ENCODE measurements at places on chromosomes 4 and X. TPM values are rescaled to one million over a fixed set of nuclear protein-coding genes. Genes with fewer than 3 reads are reported as not detected.

DNA sequence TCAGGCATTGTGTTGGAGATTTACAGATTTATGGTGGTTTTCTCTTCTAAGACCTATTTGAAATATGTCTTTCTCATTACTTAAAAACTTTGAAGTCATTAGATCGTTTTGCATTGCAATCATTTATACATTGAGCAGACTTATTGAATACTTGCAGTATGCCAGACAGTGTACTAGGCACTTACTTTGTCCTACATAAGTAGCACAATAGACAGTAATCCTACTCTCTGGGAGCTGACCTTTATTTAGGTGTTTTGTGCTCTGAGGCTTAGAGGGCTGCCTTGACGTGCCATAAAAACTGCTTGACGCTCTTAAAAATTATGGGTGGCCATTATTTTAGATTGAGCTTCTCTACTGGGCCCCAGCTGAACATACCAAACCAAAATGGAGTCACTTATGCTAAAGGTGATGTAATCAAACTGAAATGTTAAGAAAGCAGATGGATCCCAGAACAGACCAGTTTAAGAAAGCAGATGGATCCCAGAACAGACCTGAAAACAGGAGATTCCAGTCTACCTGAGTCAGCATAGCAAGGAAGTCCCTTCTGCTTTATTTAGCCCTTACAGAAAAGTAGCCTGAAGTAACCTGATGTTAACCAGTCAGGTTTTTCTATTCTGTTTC is 42.4 kb downstream of the PTTG2 start:
- no peak for DNase-seq
- H3K27ac ChIP-seq: no peak overlapping the region
- H3K4me3 ChIP-seq: no peak overlapping the region
- no peaks in the 10 kb centered on the region for H3K4me1 ChIP-seq

GRCh38 chr4:121642876-121643585 is 53.7 kb downstream of the ANXA5 start:
- H3K36me3 ChIP-seq: no peaks in the 10 kb centered on the region
- H3K4me3 ChIP-seq: no peak overlapping the region
- H3K4me1 ChIP-seq: no peaks in the 10 kb centered on the region
- DNase-seq: no peak
- no peak overlapping the region for H3K27ac ChIP-seq

DNA sequence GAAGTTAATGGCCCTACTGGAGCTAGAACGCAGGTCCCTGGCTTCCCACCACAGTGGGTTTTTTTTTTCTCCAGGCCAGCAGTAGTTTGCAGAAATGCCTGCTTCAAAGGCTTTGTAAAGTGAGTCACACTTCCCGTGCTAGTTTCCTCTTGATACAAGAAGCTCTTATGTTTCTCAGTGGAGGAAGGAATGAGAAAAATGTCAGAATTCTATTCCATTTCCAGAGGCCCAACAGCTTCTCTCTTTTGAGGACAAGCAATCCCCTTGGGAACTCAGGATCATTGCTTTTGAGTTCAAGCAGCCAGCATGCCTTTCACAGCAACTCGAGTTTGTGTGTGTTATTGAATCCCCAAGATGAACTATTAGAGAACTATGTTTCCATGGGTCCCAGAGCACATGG is 134.3 kb downstream of the GUCY2F start:
- H3K27ac ChIP-seq: no peak overlapping the region
- H3K27me3 ChIP-seq: no peaks in the 10 kb centered on the region
- H3K36me3 ChIP-seq: no peaks in the 10 kb centered on the region
- no peak for DNase-seq

DNA sequence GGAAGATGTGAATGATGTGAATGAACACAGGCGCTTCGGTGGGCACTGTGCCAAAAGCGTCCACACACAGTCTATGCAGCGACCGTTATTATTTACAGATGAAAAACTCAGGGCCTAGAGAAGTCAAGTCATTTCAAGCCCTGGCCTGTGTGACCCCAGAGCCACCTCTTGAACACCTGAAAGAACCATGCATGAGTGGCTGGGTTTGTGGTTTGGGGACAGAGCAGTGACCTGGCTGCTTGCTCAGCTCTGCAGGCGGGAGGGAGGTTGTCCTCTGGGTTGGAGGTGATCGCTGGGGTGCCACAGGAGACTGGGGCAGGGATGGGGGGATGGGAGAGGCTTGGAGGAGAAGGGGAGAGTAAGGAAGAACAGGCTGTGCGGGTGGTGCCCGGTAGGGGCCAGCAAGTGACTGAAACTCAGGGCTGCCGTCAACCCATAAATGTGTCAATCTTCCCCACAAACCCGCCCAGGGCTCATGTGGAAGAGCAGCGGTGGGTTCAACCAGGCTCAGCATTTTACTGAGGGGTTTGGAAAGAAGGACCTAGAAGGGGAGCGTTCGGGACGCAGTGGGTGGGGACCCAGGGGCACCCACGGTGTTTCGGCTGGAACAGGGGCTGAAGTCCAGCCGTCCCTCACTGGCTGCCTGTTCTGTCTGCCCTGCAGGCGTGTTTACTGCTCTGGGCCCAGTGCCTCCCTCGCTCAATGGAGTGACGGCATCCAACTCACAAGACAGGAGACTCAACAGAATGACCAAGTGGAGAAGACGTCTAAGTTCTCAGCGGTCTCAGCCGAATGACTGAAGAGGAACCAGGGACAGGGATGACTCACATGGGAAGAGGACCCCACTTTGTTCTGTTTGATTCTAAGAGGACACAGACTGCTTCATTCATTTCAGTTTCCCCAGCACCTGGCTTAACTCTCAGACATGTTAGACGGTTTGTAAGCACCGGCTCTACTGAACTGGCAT is 167.8 kb downstream of the AFAP1 start:
- H3K27ac ChIP-seq: no peak overlapping the region
- H3K4me3 ChIP-seq: no peak overlapping the region
- no peaks in the 10 kb centered on the region for H3K4me1 ChIP-seq

GRCh38 chr4:121712001-121712651 is 15.3 kb upstream of the ANXA5 start:
- peaks cover 5% of the 10 kb centered on the region for H3K4me1 ChIP-seq
- no peaks in the 10 kb centered on the region for H3K27me3 ChIP-seq
- DNase-seq: no peak
- peak overlapping the region; percentile 5 for H3K4me3 ChIP-seq

GRCh38 chrX:109049903-109050302 is 313.5 kb upstream of the IRS4 start:
- H3K4me3 ChIP-seq: no peak overlapping the region
- H3K27me3 ChIP-seq: no peaks in the 10 kb centered on the region
- no peaks in the 10 kb centered on the region for H3K4me1 ChIP-seq
- no peak overlapping the region for H3K27ac ChIP-seq
- H3K36me3 ChIP-seq: no peaks in the 10 kb centered on the region

DNA sequence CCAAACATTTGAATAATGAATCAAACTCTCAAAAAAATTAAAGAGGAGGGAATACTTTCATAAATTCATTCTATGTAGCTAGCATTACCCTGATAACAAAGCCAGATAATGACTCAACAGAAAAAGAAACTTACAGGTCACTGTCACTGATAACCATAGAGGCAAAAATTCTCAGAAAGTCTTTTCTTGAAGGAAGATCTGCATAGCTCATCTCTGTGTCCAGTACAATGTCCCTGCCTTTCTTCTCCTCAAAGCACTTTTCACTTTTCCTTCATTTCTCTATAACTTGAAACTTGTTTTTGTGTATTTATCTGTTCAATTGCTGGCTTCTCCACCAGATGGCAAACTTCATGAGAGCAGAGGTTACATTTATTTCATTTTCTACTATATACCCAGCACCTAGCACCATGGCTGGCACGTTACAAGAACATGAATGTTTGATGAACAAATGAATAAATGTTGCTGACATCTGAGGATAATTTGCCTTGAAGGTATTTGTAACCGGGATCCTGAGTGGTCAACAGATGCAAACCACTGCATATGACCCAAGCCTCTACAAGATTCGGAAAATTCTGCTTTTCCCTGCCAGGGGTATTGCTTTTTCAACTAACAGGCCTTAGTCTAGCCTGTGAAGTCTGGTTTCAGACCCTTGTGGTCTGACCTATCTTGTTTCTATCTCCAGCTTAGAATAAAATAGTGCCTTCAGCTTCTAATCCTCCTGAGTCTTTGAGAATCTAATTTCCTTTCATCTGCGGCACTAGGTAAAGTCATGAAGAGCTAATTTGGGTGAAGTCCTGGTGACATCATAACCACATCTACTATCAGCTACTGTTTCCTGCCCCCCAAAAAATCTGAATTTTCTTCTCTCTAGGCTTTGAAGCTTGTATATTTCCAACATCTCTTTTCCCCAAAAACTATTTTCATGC is 52.5 kb upstream of the ANTXR2 start:
- no peaks in the 10 kb centered on the region for H3K27me3 ChIP-seq
- H3K36me3 ChIP-seq: no peaks in the 10 kb centered on the region
- no peak overlapping the region for H3K27ac ChIP-seq
- no peaks in the 10 kb centered on the region for H3K4me1 ChIP-seq
- no peak for DNase-seq

DNA sequence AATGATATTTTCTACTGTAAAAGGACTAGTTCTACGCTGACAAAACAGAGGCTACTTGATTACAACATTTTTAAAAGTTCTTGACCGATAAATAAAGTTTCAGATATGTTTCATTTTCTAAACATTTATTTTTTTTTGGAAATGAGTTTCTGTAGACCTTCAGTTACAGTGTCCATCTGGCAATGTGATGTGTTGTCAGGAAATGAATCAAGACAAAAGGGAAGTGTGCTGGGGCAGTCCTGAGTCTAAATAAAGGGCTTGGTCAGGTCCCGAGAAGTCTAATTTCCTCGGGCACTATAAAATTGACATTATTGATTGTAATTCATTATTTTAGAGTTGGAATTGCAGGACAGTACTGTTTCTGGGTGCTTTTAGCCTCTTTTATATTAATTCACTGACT is 57.0 kb upstream of the FTHL17 start:
- no peaks in the 10 kb centered on the region for H3K4me1 ChIP-seq
- DNase-seq: no peak
- no peaks in the 10 kb centered on the region for H3K27me3 ChIP-seq
- H3K4me3 ChIP-seq: no peak overlapping the region

GRCh38 chr4:121741751-121742150 is 23.2 kb downstream of the SMIM43 start:
- H3K27me3 ChIP-seq: no peaks in the 10 kb centered on the region
- no peaks in the 10 kb centered on the region for H3K36me3 ChIP-seq
- peaks cover 7% of the 10 kb centered on the region for H3K4me1 ChIP-seq
- no peak for DNase-seq

- H3K4me1 ChIP-seq: no peaks in the 10 kb centered on the region
- no peak overlapping the region for H3K27ac ChIP-seq
- DNase-seq: no peak
- no peaks in the 10 kb centered on the region for H3K27me3 ChIP-seq
- H3K4me3 ChIP-seq: no peak overlapping the region
Measured at GRCh38 chrX:44245733-44246132, 97.7 kb downstream of the EFHC2 start.

DNA sequence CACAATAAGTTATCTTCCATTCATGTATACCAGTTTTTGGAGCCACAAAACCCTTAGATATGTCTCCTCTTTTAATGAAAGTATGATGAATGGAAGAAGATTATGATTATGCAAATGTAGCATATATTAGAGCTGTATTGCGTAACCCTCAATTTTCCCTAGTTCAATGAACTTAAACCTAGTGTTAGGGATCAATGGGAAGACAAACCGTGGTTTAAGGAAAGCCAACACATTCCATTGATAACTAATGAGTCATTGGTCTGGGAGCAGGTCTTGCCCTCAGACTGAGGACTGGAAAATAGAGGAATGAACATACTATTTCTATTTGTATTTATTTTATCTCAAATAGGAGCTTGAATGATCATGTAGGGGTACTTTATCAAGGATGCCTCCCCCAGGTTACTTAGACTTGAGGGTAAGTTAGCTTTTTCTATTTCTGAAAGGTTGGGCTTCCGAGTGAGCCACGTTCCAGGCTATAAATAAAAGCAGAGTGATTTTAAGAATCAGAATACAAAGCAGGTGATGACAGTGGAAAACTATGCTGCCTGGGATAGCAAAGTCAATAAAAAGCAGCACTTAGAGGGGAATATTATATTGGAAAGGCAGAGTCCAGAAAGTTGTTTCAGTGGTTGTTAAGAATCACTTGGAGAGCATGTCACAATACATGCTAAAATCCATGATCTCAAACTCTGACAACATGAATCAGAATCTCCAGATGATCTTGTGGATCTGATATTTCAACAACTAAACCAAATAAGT is 356.0 kb downstream of the ADAM29 start:
- no peaks in the 10 kb centered on the region for H3K36me3 ChIP-seq
- H3K27ac ChIP-seq: no peak overlapping the region
- H3K4me1 ChIP-seq: no peaks in the 10 kb centered on the region
- no peak for DNase-seq
- no peak overlapping the region for H3K4me3 ChIP-seq

DNA sequence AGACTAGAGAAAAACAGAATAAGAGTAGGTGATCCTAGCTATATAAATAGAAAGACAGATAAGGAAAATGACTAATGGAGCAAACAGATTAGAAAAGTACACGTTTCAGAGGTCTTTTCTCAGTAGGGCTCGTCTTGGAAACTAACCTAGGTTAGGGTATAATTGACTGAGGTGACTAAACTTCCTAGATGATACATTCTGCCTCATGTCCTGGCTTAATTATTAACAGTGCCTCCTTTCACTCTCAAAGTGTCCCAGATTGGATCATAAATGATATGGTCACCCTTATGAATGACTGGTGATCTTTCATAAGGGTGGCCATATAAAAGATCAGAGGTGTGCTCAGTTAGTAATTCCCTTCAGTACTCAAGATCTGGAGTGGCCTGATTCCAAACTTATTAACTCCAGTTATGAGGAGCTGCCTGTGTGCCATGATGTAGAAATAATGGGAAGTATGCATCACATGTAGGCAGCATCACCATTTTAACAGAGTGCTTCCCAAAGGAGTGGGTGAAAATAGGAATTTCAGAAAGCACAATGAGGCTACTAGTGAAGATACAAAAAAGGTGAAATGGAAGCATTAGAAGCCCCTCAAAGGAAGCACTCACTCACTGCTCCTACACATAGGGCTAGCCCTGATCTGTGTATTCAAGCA is 14.7 kb upstream of the GRIA3 start:
- H3K27me3 ChIP-seq: no peaks in the 10 kb centered on the region
- no peak overlapping the region for H3K4me3 ChIP-seq
- H3K4me1 ChIP-seq: no peaks in the 10 kb centered on the region
- H3K27ac ChIP-seq: no peak overlapping the region
- DNase-seq: no peak

DNA sequence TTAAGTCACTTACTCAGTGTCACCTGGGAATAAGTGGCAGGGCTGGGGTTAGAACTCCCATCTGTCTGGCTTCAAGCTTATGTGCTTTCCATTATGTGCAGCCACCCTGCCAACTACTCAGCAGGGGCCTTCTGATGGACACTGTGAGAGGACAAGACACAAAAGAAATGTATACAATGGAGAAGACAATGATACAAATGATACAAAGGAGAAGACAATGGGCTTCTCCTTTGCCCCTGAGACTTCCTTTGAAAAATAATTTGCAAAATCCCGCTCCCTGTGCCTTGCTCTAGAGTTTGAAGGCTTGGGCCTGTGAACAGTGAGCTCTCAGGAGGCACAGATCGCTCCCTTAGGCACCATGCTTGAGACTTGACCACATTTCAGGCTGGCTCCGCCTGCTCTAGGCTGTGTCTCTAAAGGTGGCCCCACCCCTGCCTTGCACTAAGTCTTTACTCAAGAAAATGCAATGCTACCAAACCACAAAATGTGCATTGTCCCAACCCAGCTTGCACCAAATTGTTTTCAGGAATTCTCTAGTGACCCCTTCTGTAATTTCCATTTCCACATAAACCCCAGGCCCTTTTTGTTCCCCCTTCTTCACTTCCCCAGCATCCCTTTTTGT is 27.1 kb upstream of the STX18 start:
- no peak for DNase-seq
- no peak overlapping the region for H3K27ac ChIP-seq
- no peaks in the 10 kb centered on the region for H3K27me3 ChIP-seq

The GAGE1 gene
- not detected for total RNA-seq

The STARD8 gene
- 39.4 TPM for total RNA-seq

The NDP gene
- total RNA-seq: not detected

The TRIM75 gene
- total RNA-seq: not detected

The PCSK1N gene
- 4.3 TPM for total RNA-seq

The TENM3 gene
- 5.6 TPM for total RNA-seq

The MAGED4 gene
- total RNA-seq: 2.1 TPM
